ENCODE measurements at places on chromosomes 11 and 22. TPM values are rescaled to one million over a fixed set of nuclear protein-coding genes. Genes with fewer than 3 reads are reported as not detected.
A peak's percentile ranks its signal among the peaks of the same experiment; 100 is the strongest.

- no peak overlapping the region for H3K27ac ChIP-seq
- H3K27me3 ChIP-seq, result no peaks in the 10 kb centered on the region
- no peak overlapping the region for H3K4me3 ChIP-seq
- H3K36me3 ChIP-seq, result no peaks in the 10 kb centered on the region
- no peak for ATAC-seq
Measured at GRCh38 chr11:101028644-101029043, 101.0 kb downstream of the PGR start.

DNA sequence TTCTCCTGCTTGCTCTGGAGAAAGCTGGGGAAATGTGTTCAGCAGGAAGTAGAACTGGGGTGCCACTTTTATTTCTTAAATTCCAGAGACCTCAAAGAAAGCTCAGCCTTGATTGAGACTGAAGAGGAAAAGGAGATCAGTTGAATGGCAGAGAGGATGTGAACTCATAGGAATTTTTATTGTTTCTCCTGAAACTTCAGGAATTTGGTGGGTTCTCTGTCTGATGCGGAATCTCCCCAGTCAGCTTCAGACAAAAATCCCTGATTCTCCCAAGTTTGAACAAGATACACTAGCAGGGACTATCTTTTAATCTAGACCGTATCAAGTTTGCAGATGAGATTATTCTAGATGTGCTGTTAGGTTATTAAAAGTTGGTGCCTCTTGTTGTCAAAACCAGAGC lies 23.0 kb downstream of the EHF start:
- peaks cover 30% of the 10 kb centered on the region for H3K27me3 ChIP-seq
- no peak overlapping the region for H3K4me3 ChIP-seq

DNA sequence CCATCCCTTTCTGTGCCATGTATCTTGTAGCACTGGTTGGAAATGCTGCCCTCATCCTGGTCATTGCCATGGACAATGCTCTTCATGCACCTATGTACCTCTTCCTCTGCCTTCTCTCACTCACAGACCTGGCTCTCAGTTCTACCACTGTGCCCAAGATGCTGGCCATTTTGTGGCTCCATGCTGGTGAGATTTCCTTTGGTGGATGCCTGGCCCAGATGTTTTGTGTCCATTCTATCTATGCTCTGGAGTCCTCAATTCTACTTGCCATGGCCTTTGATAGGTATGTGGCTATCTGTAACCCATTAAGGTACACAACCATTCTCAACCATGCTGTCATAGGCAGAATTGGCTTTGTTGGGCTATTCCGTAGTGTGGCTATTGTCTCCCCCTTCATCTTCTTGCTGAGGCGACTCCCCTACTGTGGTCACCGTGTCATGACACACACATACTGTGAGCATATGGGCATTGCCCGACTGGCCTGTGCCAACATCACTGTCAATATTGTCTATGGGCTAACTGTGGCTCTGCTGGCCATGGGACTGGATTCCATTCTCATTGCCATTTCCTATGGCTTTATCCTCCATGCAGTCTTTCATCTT lies 414 bp downstream of the OR52D1 start:
- no peak for ATAC-seq
- no peaks in the 10 kb centered on the region for H3K36me3 ChIP-seq
- H3K27me3 ChIP-seq, result peaks cover 4% of the 10 kb centered on the region
- no peak overlapping the region for H3K27ac ChIP-seq

DNA sequence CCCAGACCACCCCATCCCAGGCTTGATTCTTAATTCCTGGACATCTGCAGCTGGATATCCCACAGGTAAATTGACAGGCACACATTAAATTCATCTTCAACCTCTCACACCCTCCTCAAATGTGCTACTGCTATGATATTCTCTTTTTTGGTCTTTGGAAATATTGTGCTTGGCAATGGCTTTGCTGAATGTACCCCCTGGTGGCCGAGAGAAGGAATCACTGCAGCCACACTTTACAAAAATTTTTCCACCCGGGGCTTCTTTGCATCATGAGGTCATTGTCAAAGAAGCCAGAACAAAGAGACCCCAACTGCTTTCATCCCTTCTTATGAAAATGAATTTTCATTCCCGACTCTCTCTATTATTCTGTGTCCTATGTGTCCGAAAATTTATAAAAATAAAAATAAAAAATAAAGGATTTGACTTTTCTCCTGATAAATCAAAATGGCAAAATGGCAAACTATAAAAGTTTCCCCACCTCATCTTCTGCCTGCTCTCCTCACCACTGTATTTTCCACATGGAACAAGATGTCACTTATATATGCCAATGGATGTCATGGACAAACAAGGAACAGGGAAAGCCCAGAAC lies 15.0 kb upstream of the CYB5R2 start:
- H3K36me3 ChIP-seq, result no peaks in the 10 kb centered on the region
- no peak overlapping the region for H3K27ac ChIP-seq
- ATAC-seq, result no peak
- H3K4me1 ChIP-seq, result no peaks in the 10 kb centered on the region
- H3K4me3 ChIP-seq, result no peak overlapping the region
- H3K27me3 ChIP-seq, result peaks cover 17% of the 10 kb centered on the region

Gene PARVB
- 50.2 TPM for total RNA-seq

DNA sequence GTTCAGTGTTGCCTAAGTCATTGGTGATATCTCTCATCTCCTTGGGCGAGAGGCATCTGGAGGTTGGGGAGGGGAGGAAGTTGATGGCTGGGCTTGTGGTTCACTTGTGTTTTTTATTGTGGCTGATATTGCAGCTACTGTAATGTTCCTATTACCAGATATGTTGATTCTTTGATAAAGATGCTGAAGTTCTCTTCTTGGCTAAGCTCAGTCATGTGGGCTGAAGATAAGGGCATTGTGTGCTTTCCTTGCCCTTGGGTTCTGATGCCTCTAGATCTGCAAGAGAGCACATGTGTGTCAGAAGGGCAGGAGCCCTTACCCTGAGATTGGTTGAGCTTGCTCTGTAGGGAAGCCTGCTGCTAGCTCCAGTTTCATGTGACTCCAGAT lies 12.0 kb downstream of the STX3 start:
- no peaks in the 10 kb centered on the region for H3K27me3 ChIP-seq
- H3K36me3 ChIP-seq, result no peaks in the 10 kb centered on the region
- no peak overlapping the region for H3K27ac ChIP-seq
- peaks cover 11% of the 10 kb centered on the region for H3K4me1 ChIP-seq
- ATAC-seq, result peak; percentile 52

Gene MMP12
- 0.22 TPM for total RNA-seq

DNA sequence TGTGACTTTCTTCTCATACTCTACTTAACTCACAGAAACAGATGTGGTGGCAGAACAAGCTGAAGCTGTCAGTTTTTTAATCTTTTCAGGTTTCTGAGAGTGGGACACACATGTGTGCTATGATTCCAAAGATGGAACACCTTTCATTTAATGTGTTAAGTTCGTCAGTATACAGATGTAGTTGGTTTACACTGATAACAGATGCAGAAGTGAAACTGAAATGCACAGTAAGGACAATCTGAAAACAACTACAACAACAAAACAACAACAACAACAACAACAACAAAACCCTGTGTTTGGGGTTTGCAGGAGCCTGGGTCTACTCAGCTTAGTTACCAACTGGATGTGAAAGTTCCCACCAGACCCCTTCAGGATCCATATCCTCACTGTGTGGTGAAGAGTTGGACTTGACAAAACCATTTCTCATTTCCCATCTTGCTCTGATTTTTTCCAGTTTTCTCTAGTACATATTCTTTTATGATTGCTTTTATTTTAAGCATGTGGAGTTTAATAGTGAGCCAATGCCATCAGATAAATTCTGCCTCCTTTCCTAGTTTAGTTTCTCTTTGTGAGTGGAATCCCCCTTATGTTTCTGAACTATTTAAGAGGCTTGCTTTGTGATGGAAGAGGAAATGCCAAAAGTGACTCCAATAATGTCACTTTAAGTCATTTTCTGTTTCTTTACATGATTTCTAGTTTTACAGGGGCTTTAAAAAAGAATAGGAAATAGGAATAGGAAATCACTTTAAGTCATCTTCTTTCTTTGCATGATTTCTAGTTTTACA lies 47.8 kb downstream of the ARHGAP42 start:
- no peaks in the 10 kb centered on the region for H3K36me3 ChIP-seq
- no peak overlapping the region for H3K4me3 ChIP-seq
- ATAC-seq, result no peak
- H3K4me1 ChIP-seq, result no peaks in the 10 kb centered on the region

Gene F2
- total RNA-seq, result not detected

DNA sequence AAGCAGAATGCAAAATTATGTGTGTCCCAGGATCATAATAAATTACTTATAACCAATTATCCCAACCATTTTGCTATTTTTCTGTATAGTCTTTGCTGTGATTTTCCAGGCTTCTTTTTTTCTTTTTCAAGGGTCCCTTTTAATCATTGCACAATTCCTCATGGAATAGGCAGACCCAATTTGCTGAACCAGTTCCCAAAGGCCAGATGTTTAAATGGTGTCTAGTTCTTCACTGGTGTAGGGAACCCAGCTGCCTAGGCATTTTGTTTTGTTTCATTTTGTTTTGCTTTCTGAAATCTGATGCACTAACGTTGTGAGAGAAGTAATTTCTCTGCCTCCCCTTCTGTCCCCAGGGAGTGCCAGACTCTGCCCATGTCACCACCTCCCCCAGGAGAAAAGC lies 60.4 kb downstream of the CHST1 start:
- H3K4me1 ChIP-seq, result no peaks in the 10 kb centered on the region
- ATAC-seq, result no peak
- peaks cover 47% of the 10 kb centered on the region for H3K27me3 ChIP-seq
- no peak overlapping the region for H3K4me3 ChIP-seq
- no peaks in the 10 kb centered on the region for H3K36me3 ChIP-seq
- H3K27ac ChIP-seq, result no peak overlapping the region

Gene SHANK3
- not detected for total RNA-seq

- H3K4me1 ChIP-seq, result peaks cover 6% of the 10 kb centered on the region
- H3K36me3 ChIP-seq, result no peaks in the 10 kb centered on the region
- no peak for ATAC-seq
- H3K27me3 ChIP-seq, result peaks cover 14% of the 10 kb centered on the region
- H3K4me3 ChIP-seq, result no peak overlapping the region
Measured at GRCh38 chr22:35910003-35910769, 118.4 kb downstream of the RBFOX2 start.

- peak within 1 kb of the TSS; percentile 50 for H3K4me3 ChIP-seq
- H3K4me1 ChIP-seq, result no peaks in the 10 kb centered on the region
- ATAC-seq, result peak; percentile 53
- H3K27ac ChIP-seq, result no peak within 1 kb of the TSS
Measured at GRCh38 chr11:8593935-8594909, at the start of gene STK33. Gene STK33 (minus strand): TSS chr11:8594228. CDS start chr11:8474905, 119,323 bp downstream.

Gene DGKZ
- total RNA-seq, result 78.9 TPM

Gene FAT3
- total RNA-seq, result not detected

Gene ESAM
- total RNA-seq, result 0.84 TPM

Gene INPP5J
- 0.09 TPM for total RNA-seq

Gene EEF1G
- total RNA-seq, result 1,865 TPM

GRCh38 chr11:130145975-130146776 lies 13.4 kb upstream of the ST14 start:
- no peak overlapping the region for H3K4me3 ChIP-seq
- H3K4me1 ChIP-seq, result peaks cover 14% of the 10 kb centered on the region
- peak overlapping the region; percentile 11 for H3K27ac ChIP-seq
- no peaks in the 10 kb centered on the region for H3K27me3 ChIP-seq
- peaks cover 11% of the 10 kb centered on the region for H3K36me3 ChIP-seq

- H3K27me3 ChIP-seq, result no peaks in the 10 kb centered on the region
- no peak for ATAC-seq
- H3K27ac ChIP-seq, result no peak overlapping the region
- H3K4me3 ChIP-seq, result no peak overlapping the region
Measured at GRCh38 chr11:109121173-109121932, 300.6 kb upstream of the C11orf87 start.

- H3K27ac ChIP-seq, result no peak overlapping the region
- no peaks in the 10 kb centered on the region for H3K4me1 ChIP-seq
- no peak overlapping the region for H3K4me3 ChIP-seq
- no peaks in the 10 kb centered on the region for H3K36me3 ChIP-seq
- ATAC-seq, result no peak
Measured at GRCh38 chr11:6648501-6648900, 7.1 kb downstream of the DCHS1 start.

- H3K4me3 ChIP-seq, result no peak overlapping the region
- peaks cover 23% of the 10 kb centered on the region for H3K4me1 ChIP-seq
- peaks cover 20% of the 10 kb centered on the region for H3K27me3 ChIP-seq
- no peaks in the 10 kb centered on the region for H3K36me3 ChIP-seq
- no peak for ATAC-seq
Measured at GRCh38 chr22:38949889-38950405, 7.5 kb upstream of the APOBEC3A start.

- peaks cover 26% of the 10 kb centered on the region for H3K27me3 ChIP-seq
- no peak overlapping the region for H3K4me3 ChIP-seq
- ATAC-seq, result no peak
- H3K27ac ChIP-seq, result no peak overlapping the region
- no peaks in the 10 kb centered on the region for H3K36me3 ChIP-seq
Measured at GRCh38 chr11:32448232-32448631, 12.9 kb upstream of the WT1 start.

Gene SIK2
- 6.4 TPM for total RNA-seq

DNA sequence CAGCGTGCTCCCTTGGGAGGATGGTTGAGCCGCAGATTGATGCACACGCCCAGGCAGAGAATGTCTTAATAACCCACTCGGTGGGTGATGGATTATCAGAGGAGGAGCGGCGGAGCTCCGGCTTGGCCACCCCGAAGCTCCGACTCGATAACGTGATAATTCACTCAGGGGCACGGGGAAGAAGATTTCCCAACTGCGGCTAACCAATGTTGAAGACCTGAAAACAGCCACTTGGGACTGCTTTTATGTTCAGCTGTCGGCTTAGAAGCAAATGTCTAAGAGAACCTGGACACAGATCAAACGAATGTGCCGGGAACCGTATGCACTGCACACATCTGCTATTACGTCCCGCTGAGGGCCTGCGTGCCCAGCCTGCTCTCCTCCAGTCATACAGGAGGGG lies 206.8 kb upstream of the CADM1 start:
- H3K4me3 ChIP-seq, result no peak overlapping the region
- H3K27me3 ChIP-seq, result peaks cover 3% of the 10 kb centered on the region
- no peak overlapping the region for H3K27ac ChIP-seq
- no peaks in the 10 kb centered on the region for H3K36me3 ChIP-seq

Measured in activated T-helper 17 cell treated with anti-CD3 and anti-CD28 coated beads, Interleukin-2, amount 50 U/mL, for 72 hours (primary cell).